ENCODE measurements at places on chromosomes 4 and X.

DNA sequence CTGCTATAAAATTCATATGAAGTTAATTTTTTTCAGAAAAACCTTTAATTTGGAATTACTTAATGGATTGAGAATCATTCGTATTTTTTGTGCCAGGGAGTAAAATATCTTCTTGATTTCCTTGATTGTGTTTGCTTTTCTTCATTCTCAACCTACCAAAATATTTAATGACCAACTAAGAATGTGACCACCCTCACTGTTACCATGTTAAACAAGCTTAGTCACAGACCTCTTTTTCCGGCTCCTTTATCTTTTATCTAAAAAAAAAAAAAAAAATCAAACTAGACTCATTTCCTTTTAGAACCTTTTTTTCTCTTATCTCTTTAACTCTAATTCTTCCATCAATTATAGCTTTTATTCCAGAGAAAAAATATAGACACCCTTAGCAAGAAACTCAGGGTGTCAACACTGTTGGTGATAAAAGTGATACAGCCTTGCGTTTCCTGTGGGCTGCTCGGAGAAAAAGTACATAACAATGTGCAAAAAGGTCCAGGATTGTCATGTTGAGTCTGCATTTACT is 20.6 kb upstream of the HPGDS start:
- DNase-seq: no peak

GRCh38 chr4:8391972-8392371 is 48.6 kb downstream of the ACOX3 start:
- DNase-seq: peak; percentile 79

DNA sequence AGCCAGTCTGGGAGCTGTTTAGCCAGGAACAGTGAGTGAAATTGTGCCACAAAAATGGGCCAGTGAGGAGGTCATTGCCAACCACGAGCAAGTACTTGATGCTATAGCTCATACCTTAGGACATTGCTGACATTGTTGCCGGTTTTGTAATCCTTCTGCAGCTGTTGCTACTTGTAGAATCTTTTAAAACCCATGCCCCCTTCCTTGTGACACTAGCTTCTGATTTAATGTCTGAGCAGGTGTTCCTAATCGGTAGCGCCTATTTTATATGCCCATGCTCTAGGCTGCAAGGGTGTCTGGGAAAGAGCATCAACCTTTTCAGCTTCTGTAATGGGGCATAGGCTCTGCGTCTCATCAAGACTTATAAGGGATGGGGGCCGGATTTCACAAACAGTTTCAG is 2.6 kb downstream of the POLA1 start:
- DNase-seq: no peak

GRCh38 chrX:141278306-141278705 is 36.0 kb upstream of the SPANXC start:
- DNase-seq: no peak

GRCh38 chrX:133594156-133594555 is 178.9 kb upstream of the GPC4 start:
- no peak for DNase-seq

DNA sequence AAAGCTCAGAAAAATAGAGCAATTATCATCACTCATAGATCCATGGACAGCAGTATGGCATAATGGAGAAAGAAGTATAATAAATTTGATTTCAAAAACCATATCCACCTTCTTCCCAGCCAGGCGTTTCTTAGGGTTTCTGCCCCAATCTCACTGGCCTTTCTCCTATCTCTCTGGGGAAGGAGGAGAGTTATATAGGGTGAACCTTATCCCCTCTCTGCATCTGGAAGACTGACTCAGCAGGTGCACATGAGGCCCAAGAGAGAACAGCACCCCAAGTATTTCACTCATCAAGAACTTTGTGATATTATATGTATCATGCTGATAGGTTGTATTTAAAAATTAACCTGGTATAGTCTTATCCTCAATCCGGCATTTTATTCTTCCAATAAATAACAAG is 318.8 kb upstream of the RASGEF1B start:
- no peak for DNase-seq

DNA sequence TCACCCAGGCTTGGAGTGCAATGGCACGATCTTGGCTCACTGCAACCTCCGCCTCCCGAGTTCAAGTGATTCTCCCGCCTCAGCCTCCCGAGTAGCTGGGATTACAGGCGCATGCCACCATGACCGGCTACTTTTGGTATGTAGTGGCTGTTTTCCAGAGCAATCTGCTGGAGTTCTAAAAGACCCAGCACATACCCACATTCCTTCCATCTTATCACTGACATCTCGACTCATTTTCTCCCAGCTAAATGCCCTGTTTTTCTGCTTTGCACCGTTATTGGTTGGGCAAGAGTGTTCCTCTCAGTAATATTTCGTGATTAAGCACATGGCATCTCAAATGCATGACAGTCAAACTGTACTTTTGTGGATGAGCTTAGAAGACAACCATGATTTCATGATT is 53.7 kb downstream of the PRKX start:
- DNase-seq: no peak

DNA sequence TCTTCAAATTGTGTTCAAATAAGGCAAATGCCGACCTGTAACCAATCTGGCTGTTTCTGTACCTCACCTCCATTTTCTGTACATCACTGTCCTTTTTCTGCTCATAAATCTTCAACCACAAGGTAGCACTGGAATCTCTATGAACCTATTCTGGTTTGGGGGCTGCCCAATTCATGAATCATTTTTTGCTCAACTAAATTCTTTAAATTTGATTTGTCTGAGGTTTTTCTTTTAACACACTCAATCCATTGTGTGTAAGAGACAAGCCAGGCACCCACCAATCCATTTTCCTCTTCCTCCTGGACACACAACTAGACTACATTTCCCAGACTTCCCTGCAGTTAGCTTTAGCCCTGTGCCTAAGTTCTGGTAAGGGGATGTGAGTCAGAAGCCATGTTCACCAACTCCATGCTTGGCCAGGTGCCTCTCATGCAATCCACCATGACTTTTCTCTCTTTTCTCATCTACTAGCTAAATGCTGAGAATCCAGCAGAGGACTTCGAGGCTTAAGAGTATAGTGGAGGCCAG is 193.2 kb upstream of the KLF3 start:
- no peak for DNase-seq

DNA sequence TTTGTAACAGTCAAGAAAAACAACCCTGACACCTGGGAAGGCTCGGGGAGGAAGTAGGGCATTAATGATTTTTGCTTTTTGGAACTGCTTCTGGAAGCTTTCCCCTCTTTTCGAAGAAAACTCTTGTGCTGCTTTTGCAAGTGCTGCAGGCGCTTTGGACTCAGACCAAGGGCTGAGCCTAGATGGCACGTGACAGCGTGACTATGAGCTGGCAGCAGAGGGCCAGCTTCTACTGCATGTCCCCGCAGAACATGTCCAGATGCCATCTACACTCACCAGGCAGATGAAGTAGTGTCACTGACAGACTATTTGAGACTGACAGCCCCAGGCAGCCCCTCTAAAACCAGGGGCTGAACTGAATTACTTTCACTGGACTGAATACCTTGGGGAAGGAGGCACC is 6.2 kb downstream of the NR0B1 start:
- DNase-seq: peak; percentile 10

DNA sequence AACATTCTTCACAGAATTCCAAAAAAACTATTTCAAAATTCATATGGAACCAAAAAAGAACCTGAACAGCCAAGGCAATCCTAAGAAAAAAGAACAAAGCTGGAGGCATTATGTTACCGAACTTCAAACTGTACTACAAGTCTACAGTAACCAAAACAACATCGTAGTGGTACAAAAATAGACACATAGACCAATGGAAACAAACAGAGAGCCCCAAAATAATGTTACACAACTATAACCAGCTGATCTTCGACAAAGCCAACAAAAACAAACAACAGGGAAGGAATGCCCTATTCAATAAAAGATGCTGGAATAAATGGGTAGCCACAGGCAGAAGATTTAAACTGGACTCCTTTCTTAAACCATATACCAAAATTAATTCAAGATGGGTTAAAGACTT is 1189.6 kb downstream of the PCDH18 start:
- no peak for DNase-seq

GRCh38 chr4:23779839-23780238 is 110.0 kb downstream of the PPARGC1A start:
- no peak for DNase-seq

GRCh38 chr4:117770269-117771102 is 263.8 kb upstream of the NDST3 start:
- no peak for DNase-seq

- no peak for DNase-seq
Measured at GRCh38 chrX:41118156-41118555, 32.9 kb downstream of the USP9X start.

DNA sequence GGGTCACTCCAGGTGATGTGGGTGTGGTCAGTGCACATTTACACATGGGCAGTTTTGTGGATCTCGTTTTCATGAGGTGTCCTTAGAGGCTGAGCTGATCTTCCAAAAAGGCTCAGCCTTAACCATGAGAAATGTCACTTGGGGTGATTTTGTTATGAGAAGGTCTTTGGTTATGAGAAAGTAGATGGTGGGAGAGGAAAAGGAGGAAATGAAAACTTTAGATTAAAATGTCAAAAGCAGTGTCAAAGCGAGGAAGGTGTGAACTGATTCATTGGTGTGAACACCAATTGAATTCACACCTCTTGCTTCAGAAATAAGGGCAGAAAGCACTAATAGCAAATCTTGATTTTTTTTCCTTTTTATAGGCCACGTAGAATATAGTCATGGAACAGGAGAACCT is 100.2 kb upstream of the ANXA3 start:
- no peak for DNase-seq

- DNase-seq: no peak
Measured at GRCh38 chr4:133483600-133484246, 334.6 kb downstream of the PCDH10 start.

DNA sequence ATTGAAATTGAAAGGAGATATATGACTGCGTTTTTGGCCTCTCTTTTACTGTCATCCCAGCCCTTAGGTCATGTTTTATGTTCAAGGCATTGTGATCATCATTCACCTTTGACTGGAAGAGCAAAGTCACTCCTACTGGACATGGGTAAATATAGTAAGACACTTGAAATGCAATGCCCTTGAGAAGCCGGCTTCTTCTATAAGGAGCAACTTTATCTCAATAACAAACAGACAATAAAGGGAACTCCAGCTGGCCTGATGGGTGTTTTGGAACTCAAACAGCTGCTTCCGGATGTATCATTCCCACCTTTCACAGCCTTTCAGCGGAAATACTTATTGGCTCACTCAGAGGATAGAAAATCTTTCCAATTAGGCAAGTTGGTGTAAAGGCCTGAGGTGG is 65.1 kb upstream of the C4orf54 start:
- DNase-seq: no peak

DNA sequence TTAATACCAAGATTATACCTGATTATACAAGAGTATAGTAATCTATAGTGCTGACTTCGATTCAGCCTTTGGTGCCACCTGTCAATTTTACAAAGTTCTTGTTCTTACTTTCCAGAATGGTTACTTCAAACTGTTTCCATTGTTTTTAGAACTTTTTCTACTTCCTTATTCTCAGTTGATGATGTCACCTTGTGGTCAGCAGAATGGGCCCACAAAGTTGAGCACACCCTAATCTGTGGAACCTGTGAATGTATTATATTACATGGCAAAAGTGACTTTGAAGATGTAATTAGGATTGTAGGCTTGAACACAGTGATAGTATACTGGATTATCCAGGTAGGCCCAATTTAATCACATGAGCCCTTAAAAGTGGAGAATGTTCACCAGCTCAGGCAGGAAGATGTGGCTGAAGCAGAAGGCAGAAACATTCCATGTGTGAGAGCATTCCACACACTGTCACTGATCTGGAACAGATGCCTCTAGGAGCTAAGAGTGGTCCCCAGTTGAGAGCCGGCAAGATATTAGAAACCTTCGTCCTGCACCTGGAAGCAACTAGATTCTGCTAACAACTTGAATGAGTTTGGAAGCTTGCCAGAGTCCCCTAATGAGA is 6.3 kb upstream of the SGMS2 start:
- no peak for DNase-seq

GRCh38 chrX:41350150-41350975 is 16.4 kb downstream of the DDX3X start:
- DNase-seq: no peak

DNA sequence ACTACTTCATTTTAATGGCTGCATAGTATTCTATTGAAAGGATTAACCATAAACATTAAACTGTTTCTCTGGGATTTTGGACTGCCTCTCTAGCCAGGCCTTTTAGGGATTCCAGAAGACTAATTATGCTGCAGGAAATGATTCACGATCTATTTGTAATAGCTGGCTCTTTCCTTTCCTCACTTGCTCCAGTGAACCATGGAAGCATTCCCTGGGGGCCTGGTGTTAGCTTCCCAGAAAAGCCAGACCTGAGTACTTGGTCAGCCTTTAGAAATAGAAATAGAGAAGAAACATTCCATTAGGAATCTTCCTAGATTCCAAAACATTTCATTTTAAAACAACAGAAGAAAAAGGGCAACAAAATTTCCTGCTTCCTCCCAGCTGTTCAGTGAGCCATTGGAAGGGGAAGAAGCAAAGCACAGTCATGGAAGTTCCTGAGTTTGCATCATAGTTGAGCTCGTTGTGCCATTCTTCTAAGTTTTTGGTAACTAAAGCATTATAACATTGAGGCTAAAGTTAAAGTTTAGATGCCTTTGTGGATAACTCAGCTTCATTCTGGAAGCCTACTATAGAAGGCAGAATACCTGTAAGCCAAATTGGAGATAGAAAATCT is 83.5 kb downstream of the NPNT start:
- DNase-seq: no peak

- DNase-seq: no peak
Measured at GRCh38 chr4:105061136-105061696, 85.5 kb upstream of the TET2 start.

DNA sequence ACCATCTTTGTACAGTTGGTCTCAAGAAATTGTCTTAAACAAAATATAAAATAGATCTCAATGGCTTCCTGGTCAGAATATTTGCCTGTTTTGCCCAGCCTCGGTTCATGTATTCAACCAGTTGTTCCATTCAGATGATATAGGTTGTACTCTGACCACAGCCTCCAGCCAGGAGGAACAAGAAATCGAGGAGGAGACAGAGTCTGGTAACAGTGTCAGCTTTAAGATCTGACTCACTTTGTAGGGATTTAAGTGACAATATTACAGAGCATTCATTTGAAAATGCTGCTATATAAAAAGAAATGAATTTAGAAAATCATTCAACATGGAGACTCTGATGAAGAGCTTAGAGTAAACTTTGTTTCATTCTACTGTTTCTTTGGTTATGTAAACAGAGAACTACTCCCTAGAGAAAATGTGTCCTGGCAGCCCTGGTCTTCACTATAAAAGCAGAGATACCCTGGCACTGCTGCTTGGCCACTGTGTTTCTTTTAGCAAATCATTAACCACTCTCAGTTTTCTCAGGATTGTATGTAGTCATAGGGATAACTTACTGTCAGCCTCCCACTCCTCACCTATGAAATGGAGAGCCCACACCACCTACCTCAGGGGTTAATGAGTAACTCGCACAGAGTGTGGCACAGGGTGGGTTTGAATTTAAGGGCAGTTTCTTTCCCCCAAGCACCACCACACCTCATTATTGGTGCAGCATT is 53.5 kb downstream of the PAGE2 start:
- no peak for DNase-seq

GRCh38 chr4:124936427-124936826 is 223.9 kb upstream of the ANKRD50 start:
- DNase-seq: peak; percentile 65

GRCh38 chr4:52813546-52813945 is 48.6 kb upstream of the RASL11B start:
- no peak for DNase-seq

- DNase-seq: no peak
Measured at GRCh38 chrX:24137192-24137591, 12.3 kb upstream of the ZFX start.
